ENCODE measurements at places on chromosomes 7 and 10. TPM values are rescaled to one million over a fixed set of nuclear protein-coding genes. Genes with fewer than 3 reads are reported as not detected.

ZNF736 gene
- total RNA-seq = 31.6 TPM

GALNT17 gene
- 93.6 TPM for total RNA-seq

TMEM213 gene
- not detected for total RNA-seq

UNCX gene
- not detected for total RNA-seq
